ENCODE measurements at places on chromosomes 7 and 10.
A peak's percentile ranks its signal among the peaks of the same experiment; 100 is the strongest.

DNA sequence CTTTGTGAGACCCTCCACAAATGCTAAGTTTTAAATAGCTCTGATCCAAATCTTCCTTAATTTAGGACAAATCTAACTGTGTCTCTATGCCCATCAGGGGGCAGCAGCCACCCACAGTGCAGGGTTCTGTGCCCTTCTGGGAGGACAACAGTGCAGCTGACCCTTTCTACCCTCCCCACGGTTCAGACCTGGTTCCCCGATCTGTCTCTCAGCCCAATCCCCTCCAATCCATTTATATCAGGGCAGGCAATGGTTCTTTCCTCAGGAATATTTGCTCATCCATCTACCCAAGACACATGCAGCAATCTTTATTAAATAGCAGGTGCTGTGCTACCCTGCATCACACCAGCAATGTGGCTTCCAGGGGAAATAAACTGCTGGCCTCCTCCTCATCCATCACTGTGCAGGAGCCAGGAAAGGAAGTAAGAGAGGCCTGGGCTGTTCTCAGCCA, 4.0 kb upstream of the RBM28 start:
- DNase-seq, result peak; percentile 35

- DNase-seq, result no peak
Observed at GRCh38 chr7:78071491-78072200, 273.1 kb downstream of the PHTF2 start.

GRCh38 chr7:121442845-121443244, 46.7 kb upstream of the FAM3C start:
- peak; percentile 66 for DNase-seq

DNA sequence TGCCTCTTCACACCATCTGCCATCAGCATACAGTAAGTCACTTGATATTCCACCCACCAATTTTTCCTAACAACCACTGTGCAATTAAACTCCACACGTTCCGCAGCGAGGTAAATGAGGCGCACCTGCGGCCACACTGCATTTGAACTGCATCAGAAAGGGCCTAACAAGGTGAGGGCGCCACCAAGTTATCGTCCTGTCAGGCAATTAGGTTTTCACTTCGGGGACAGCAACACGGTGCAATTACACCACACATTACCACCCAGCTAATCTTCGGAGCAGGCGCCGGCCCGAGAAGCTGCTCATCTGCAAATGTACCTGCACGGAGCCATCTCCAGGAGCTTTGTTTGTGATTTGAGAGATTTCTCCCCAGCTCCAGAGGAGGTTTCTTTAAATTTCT, 84.4 kb downstream of the EBF3 start:
- DNase-seq, result no peak

DNA sequence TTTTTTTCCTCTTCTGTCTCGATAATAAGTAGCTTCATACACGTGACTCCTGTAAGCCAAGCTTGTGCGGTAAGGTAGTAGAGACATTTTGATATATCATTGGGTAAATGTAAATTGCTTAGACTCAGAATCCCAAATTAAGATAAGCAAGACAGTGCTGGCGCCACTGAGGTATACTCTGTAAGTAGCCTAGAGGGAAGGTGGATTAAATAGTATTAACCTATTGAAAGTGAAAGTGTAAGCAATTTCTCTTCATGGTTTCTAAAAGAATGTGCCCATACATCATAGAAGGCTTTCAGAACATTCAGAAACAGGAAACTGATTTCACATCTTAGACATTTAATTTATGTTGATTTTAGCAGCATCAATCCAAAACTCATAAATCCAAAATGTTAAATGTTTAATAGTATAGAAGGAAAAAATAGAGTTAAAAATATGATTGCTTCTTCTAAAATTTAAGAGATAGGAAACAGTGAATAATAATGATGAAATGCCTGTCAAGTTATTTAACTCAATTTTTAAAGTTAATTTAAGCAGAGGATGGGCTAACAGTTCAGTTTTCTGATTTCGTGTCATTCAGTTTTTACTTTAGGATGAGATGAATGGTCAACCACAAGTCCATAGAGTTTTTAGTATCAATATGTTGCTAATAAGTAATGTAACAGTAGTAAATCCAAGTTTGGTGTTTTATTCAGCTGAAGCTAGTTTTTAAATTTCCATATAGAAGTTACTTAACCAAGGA, 36.8 kb downstream of the LRRC72 start:
- DNase-seq, result peak; percentile 6

GRCh38 chr10:6333973-6334372, 131.2 kb downstream of the PFKFB3 start:
- no peak for DNase-seq

DNA sequence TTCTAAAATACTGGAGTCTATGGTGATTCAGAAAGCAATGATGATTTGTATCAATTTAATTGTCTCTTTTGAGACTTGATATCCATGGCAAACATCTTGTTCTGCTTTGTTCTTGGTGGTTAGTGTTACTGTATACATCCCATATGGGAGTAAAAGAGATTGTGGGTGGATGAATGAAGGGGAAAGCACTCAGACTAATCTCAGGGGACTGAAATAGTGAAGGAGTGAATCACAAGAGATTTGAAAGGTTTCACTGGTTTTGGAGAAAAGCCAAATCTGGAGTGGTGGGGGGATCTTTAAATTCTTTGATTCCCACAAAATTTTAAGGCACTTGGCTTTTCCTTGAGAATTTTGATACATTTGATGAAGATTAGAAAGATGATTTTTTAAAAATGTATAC, 369.4 kb downstream of the INHBA start:
- no peak for DNase-seq

- no peak for DNase-seq
Observed at GRCh38 chr10:29761916-29762315, 127.1 kb upstream of the SVIL start.

DNA sequence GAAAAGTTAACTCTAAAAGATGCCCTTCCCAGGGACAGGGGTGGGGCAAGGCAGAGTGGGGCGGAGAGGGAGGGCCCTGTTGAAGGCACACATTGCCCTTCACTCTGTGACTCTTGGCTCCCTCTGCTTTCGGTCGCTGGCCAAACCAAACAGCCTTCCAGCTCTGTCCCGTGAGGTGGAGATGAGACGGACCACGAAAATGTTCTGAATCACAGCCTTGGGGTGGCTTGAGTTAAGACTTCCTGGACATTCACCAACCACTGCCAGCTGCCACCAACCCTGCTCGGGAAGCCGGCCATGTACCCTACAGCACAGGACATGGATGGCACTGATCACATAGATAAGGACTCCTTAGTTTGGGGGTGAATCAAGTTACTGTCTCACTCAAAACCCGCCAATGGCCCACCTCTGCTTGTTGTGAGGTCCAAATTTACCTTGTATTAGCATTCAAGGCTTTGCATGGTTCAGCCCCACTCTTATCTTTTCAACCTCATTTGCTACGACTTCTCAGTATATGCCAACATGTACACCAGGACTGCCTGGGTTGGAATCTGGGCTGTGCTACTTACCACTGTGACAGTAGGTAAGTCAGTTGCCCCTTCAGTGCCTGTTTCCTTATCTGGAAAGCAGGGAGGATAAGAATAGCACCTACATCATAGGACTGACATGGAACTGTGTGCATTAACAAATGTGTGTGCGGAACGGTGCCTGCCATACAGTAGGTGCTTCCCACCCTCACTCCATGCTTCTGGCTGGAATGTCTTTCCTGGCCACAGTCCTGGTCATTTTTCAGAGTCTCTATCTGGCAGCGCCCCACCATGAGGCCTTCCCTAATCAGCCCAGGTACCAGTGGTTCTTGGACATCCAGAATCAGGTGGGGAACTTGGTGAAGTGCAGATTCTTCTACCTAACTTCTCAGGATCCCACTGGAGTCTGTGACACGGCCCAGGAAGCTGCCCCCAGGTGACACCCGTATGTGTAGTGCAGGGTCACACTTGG, 28.0 kb downstream of the ITPRIP start:
- DNase-seq, result no peak

- DNase-seq, result peak; percentile 42
Observed at GRCh38 chr7:158655931-158656441, 48.6 kb downstream of the NCAPG2 start.

GRCh38 chr7:81158189-81158588, 239.3 kb upstream of the SEMA3C start:
- no peak for DNase-seq

DNA sequence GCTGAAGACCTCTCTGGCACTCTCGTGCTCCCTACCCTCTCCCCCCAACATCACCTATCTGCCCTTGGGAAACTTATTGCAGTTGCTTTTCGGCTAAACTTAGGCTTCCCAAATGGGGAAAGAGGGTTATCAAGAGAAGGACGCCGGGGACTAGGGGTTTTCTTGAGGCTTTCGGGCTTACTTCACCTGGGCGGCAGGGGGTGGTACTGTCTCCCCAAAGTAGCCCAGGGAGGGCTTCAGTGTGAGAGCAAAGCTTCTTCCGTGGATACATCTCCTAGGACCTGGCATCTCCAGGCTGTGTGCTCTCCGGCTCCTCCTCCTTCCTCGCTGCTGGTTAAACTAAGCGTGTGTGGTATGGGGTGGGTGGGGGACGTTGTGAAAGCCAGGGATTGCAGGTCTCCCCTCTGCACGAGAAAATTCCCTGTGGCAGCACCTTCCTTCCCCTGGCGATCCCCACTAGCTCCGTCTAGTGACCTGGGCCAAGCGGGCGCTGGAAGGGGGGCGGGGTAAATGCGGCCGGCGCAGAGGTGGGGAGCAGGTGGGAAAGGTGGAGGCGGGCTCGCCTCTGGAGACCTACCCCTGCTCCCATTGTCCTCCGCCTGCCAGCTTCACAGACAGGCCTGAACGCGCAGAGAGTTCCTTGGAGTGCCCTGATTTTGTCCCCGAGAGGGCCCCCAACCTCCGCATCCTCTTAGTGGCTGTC, 1.1 kb downstream of the PLXDC2 start:
- no peak for DNase-seq

DNA sequence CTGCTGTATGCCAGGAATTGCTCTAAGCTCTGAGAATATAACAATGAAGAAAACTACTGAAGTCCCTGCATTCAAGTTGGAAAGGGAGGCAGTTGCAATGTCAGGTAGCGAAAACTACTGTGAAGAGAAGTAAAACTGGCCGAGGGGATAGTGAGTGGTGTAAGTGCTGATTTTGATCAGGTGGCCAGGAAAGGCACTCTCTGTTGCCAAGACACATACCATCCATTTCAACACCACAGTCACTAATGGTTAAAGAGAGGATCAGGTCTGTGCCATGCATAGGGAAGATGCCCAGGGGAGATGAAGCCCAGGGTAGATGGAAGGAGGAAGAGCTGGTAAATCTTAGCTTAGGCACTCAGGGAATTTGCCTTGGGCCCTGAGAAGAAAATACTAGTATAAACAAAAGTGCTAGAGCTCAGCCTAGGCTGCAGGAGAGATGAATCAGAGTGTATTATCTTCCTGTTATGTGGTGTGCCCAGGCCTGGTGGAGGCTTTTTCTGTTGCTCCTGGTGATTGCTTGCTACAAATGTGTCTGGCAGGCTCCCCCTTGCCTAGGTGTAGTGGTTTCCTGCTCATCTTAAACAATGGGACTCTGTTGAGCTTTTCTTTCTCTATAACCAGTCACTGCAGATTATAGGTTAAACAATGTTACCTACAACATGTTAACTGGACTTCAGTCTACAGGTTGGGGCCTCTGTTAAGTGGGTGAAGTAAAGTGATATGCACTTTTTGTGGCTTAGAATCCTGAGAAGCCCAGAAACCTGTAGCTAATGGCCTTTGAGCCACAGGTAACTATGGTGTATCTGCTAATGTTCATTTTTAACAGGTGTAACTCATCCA, 125.5 kb downstream of the LRRC4 start:
- peak; percentile 1 for DNase-seq

DNA sequence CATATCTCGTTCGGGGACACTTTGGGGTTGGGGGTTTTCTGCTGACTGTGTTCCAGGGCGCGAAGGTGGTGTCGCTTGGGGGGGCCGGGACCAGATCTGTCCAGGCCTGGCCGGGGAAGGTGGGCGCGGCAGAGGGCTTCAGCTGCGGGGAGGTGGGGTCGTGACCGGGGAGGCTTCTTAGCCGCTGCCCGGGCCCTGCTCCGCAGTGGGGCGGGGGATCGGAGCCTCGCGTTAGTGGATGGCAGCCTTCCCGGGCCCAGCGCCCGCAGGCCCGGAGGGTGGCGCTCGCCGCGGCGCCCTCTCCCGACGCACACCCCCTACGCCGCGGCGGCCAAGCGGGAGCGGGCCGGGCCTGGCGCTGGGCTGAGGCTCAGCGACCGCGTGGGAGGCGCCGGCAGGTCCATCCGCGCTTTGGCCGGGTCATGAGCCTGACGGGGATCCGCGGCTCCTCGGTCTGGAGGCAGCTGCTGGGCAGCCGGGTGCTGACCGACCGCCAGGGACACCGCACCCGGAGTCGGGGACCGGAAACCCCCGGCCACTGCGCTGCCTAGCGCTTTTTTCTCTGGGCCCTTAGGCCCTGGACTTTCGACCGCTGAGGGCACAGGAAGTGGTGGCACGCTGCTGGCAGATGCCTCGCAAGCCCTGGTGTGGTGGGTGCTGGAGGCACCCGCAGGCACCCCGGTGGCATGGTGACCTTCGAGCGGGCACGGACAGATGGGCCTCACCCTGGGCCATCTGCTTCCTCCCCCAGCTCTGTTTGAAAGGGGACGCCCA, 1.2 kb downstream of the AGAP3 start:
- DNase-seq, result peak; percentile 24

- DNase-seq, result no peak
Observed at GRCh38 chr10:87836098-87836497, 18.1 kb upstream of the ATAD1 start.

- DNase-seq, result no peak
Observed at GRCh38 chr7:4645246-4645645, 36.8 kb upstream of the FOXK1 start.

GRCh38 chr10:71127104-71127503, 85.3 kb upstream of the UNC5B start:
- no peak for DNase-seq

- DNase-seq, result no peak
Observed at GRCh38 chr7:127782654-127783559, 130.9 kb downstream of the SND1 start.

DNA sequence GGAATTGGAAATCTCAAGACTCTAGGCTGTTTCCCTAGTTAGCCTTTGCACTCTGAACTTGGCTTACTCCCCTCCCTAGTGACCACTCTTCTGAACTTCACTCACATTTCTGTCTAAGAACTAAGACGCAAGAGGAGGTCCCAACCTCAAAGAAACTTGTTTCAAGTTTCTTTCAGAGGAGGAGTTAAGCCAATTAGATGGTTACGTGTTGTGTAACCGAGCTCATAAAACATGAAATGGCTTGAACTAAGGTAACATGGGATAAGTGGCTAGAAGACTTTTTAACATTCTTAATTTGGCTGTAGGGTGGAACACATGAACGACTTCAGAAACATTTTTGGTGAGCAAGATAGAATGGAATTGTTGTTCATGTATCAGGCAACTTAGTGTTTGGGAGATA, 39.5 kb upstream of the SEC61G start:
- DNase-seq, result no peak

DNA sequence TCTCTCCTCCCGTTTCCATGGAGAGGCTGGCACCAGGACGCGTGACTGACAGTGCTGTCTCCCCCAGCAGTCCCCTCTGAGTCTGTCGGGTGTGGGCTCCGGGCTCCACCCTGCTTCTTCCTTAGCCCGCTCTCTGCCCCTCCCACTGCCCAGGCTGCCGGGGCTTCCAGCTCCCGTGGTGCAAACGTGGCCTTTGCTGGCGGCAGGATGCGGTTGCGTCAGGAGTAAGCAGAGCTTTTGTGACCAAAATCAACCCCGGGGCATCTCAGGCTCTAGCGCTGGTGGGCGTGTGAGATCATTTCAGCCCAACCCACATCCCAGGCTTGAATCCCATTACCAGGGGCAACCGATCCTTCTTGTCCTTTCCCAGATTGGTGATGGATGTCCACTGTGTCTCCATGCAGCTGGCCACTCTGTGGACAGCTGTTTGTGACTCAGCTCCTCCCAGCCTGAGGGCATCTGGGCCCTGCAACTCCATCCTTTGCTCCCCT, 28.2 kb downstream of the PTPRE start:
- DNase-seq, result no peak
